Astrocyte of the cerebellum (primary cell): ENCODE measurements at places on chromosomes 6 and 20.
A peak's percentile ranks its signal among the peaks of the same experiment; 100 is the strongest.

- DNase-seq = peak; percentile 64
These were observed 79.2 kb upstream of the RIPOR2 start for GRCh38 chr6:25014791-25015560.

GRCh38 chr6:169175360-169175887 lies 78.2 kb downstream of the THBS2 start:
- DNase-seq = no peak

DNA sequence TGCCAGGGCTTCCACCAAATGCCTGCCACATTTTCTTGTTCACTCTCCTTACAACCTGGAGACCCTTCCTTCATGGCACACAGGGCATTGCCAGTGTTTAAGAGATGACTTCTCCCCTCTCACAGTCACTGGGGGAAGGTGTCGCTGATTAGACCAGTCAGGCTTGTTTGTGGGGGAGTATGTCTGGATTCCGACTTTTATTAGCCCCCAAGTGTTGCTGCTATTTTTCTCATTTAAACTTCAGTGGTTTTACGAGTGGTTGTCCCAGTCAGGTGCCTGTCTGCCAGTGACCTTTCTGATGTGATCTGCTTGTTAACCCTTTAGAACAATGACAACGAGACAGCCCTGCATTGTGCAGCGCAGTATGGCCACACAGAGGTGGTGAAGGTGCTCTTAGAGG lies 92.3 kb downstream of the ANKS1A start:
- no peak for DNase-seq

DNA sequence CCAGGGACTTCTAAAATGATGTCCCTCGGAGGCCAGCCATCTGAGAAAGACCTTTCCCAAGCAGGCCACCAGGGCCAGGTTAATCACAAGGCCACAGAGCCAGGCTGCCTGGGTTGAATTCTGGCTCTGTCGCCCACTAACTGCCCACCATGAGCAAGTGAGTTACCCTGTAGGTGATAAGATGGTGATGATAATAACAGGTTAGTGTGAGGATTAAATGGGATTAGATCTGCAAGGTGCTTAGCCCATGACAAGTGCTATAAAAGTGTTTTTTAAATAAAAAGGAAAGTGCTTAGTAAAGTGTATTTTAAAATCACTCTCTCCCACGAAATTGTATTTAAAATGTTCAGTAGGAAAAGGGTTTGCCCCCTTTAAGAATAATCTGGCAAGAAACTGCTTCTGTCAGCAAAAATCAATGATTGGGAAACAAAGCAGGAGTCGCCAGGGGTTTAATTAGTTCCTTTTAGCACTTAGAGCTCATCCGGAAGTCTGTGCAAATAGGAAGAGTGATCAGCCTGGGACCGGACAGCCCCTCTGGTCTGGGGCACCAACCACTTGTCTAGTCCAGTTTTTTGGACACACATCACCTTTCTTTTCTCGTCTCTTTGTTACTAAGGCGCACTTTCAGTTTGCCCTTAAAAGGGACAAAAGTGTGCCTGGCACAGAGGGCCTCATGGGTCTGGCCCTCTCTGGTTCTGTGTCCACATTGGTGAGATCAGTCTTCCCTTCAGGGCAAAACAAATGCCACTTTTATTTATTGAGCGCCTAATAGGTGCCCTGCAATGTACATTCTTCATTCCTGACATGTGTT lies 150.4 kb downstream of the GRM4 start:
- DNase-seq = no peak

- DNase-seq = no peak
These were observed 611.7 kb downstream of the UTRN start for GRCh38 chr6:144896871-144897270.

- no peak for DNase-seq
These were observed 379.7 kb downstream of the BMP2 start for GRCh38 chr20:7147220-7147601.

DNA sequence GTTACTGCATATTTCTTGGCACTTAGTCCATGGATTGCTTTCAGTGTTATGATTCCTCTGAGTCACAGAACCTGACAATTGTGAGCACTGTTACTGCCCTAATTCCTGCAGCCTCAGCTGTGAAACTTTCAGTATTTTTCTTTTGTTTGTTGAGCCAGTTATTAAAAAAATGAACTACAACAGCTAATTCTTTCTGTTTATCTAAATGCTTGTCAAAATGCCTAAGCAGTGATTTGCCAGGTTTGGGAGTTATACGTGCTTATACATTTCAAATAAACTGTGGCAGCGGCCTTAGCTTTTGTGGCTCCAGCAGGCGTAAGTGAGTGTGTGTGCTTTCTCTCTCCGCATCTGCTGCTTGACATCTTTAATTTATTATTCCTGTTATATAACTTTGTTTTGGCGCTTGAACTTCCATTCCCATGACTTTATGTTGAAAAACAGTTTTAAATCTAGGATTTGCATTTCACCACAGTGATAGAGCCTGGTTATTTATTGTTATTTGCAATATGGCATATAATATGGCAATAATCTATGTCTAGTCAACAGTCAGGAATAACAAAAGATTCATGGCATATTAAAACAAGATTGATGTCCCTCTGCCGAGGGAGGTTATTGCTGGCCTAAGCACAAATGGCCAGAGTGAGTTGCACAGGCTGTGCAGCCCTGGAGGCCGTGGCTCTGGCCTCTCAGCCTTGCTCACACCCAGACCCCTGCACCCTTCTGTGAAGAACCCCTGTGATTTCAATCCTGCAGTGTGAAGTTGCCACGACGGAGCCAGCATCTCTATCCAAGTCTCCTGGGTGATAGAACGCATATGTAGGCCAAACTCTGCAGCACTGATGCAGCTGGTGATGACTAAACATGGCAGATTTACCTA lies 303.4 kb downstream of the THBS2 start:
- DNase-seq = no peak

DNA sequence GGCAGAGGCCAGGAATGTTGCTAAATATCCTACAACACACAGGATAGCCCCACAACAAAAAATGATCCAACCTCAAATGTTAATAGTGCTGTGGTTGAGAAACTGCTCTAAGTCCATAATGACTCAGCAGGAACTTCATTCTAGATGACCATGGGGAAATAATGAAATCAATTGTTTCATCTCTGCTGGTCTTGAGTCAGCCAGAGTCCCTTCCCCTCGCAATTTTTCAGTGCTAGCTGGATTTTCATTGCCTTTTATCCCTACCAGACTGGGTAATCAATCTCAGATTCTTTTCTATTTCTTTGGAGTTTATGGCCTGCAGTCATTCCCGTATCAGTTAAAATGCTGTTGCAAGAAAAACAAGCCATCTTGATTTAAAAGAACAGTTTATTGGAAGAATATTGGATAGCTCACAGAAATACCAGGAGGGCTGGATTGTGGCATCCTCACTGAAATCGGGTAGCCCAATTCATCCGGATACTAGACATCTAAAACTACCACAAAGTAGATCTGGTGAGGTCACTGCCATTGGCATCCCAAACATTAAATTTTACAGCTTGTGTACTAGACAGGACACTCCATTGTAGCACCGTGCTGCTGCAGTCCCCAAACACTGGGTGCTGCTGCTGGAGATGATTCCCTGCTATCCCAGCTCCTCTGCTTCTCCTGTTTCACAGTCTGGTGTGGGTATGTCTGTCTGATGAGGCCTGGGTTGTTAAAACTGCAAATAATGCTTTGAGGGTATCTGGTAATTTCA lies 30.3 kb upstream of the POPDC3 start:
- DNase-seq = peak; percentile 49

- DNase-seq = peak; percentile 82
These were observed 50.5 kb upstream of the ASIP start for GRCh38 chr20:34190679-34191090.

DNA sequence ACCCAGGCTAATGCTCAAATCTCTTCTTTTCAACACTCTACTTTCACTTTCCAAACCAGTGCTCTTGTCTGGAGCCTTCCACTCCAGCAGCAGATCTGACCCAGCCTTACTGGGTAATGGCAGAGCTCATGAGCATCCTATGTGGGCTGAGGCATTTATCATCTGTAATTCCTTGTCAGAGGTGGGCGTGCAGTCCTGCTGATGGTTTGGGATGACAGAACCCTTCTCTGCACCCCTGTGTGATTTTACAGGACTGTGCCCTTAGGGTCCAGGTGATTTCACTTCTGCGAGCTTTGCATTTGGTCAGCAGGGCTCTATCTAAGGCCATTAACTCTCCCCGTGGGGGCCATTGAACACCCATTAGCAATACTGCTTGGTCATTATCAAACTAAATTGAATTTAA lies 55.4 kb downstream of the LAMA4 start:
- DNase-seq = no peak

- no peak for DNase-seq
These were observed 318.2 kb downstream of the MAFB start for GRCh38 chr20:40370800-40371199.

DNA sequence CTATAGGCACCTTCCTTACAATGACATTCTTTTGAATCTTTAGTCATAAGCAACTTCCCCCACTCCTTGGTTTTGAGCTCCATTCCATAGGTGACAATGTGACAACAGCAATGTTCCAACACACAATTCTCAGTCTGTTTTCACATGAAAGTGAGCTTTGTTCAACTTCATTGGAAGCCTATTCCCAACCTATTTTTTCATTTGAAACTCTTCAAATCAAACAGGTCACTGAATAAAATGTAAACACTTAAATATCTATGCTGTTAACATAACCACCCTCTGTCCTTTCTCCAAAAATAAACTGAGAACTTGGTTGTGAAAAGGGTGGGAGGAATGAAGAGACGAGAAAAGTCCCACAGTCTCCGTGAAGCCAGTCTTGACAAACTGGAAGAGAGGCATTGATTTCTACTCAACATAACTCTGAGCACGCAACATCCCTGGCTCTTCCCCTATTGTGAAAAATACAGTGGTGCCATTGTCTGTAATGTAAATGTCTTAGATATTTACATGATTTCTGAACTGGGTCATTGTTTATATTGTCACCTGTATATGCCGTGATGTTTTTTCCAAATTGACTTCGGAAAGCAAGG lies 343.1 kb downstream of the TFAP2A start:
- no peak for DNase-seq

DNA sequence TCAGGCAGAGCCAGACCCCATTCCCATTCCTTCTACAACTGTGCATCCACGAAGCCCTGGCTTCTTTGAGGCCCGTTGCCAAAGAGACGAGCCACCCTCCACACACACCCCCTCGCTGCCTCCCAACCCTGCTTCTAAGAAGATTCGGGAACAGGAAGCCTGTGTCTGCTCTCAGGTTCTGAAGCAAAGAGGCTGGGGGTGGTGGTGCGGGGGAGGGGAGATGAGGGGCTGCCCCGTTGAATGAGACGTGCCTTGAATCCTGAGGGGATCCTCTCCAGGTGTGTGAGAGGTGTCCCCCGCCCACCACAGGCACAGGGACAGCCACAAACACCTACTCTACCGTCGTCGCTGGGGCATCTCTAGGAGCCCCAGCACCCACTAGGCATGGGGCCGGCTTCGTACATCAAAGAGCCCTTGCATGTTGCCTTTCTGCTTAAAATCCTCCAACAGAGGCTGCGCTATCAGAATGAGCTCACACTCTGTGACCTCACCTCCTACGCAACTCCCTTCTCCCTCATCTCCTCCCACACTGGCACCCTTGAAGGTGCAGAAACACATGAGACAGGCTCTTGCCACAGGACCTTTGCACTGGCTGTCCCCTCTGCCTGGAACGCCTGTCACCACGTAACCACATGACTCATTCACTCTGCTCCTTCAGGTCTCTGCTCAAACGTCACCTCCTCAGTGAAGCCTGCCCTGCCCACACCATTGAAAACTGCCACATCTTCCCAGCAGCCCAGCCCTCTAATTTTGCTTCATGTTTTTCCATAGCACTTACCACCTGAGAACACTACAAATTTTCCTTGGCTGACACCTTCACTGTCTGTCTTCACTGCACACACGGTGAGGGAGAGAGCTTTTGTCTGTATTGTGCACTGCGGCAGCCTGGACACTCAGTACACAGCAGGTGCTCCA lies 58.5 kb downstream of the PREX1 start:
- DNase-seq = no peak

DNA sequence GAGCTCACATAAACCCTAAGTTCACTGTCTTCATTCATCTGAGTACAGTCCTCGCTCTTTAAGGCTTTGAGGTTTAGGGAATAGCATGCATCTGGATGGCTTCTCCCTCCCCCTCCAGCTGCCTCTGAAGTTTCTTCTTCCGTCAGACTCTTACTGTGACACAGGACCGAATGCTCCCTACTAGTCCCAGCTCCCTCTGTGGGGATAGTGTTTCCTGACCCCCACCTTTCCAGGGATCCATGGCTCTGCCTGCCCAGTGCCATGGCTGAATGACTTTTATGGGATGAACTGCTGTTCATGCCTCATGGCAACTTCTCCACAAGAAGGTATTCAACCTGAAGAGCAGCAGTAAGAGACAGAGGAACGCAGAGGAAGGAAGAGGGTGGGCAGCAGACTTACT lies 79.8 kb upstream of the EMILIN3 start:
- no peak for DNase-seq

- DNase-seq = no peak
These were observed 18.0 kb upstream of the SIRPB2 start for GRCh38 chr20:1509237-1509636.

GRCh38 chr6:135860361-135860760 lies 8.9 kb downstream of the PDE7B start:
- DNase-seq = no peak

- DNase-seq = no peak
These were observed 345.3 kb downstream of the TFAP2B start for GRCh38 chr6:51163843-51164529.

- no peak for DNase-seq
These were observed 5.5 kb downstream of the ERGIC3 start for GRCh38 chr20:35547329-35547728.

DNA sequence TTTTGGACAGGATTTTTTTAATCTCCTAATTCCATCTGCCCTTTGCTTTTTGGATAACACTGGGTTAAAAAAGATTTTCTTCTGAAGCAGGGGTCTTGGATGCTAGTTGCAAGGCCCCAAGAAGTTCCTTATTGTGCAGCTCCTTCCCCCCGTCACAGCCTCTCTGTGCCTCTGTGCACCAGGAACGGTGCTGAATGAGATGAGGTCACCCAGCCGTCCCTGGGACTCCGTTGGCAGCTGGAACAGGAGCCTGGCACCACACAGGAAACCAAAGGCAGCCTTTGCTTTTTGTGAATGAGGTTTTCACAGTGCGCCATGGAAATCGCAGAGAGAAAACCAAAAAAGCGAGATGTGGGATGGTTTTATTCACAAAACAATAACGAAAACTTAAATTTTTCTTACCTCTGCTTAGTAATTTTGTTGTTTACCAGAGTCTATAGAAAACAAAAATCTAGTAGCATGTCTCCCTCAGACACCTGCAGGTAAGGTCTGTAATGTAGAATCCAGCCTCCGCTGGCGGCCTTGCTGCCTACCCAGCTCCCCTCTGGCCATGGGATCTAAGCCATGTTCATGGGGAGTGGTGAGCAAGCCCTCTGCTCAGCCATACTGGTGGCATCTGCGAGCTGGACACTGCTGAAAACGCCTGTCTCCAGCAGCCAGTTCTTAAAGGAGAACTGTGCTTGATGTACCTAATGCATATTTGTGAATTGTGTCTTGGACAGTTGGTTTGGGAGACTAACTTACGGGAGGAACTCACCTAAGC lies 40.4 kb upstream of the SYNJ2 start:
- DNase-seq = no peak

DNA sequence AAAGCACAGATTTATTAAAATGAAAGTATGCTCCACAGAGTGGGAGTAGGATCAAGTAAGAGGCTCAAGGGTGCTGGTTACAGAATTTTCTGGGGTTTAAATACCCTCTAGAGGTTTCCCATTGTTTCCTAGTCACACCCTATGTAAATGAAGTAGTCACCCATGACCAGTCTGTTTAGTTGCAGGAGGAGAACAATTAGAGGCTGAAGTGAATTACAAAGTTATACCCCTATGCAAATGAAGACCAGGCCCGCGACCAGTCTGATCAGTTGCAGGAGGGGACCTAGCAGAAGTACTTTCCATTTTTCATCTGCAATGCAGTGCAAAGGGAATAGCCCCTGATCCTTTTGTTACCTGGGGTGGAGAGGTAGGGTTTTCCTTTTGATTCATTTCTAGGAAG lies 11.8 kb upstream of the FILIP1 start:
- DNase-seq = no peak
